ENCODE measurements at places on chromosomes 13 and 19. TPM values are rescaled to one million over a fixed set of nuclear protein-coding genes. Genes with fewer than 3 reads are reported as not detected.

DNA sequence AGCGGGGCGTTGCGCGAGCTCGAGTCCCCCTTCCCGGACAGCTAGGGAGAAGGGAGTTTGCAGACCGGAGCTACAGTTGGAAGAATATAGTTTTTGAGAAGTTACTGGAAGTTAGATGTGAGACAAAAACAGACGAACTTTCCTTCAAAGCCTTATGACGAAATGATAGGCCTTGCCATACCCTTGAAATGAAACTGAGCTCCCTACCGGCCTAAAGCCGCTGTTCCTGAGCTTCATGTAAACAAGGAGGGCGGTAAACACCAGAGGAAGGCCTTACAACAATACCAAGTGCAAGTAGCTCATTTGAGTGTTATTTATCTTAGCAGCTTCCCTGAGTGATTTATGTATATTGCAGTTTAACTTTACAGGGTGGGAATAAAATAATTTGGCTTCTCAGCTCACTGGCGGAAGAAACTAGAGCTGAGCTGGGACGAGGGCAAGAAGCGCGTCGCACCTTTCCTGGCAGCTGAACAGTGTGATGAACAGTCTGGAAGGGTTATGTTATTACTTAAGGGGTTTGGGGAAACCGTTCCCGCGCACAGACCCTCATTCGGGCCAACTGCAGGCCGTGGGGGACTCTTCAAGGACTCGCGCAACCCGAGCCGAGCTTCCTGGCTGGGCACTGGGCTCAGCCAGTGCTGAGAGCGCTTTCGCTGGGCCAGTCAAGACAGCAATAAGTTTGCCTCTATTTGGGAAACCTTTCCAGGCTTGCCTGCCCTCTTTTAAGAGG lies 111.2 kb downstream of the KCNRG start:
- H3K36me3 ChIP-seq: no peaks in the 10 kb centered on the region
- H3K4me1 ChIP-seq: no peaks in the 10 kb centered on the region
- no peak for DNase-seq
- no peaks in the 10 kb centered on the region for H3K27me3 ChIP-seq

- no peaks in the 10 kb centered on the region for H3K4me1 ChIP-seq
- no peaks in the 10 kb centered on the region for H3K36me3 ChIP-seq
- no peak overlapping the region for H3K27ac ChIP-seq
- H3K4me3 ChIP-seq: no peak overlapping the region
- DNase-seq: no peak
Observed at GRCh38 chr19:7655581-7655980, 13.3 kb upstream of the RETN start.

Gene MEIS3
- 9.2 TPM for total RNA-seq

GRCh38 chr19:39497996-39498797 lies 550 bp upstream of the DLL3 start:
- H3K27me3 ChIP-seq: peaks cover 4% of the 10 kb centered on the region
- H3K4me3 ChIP-seq: peak overlapping the region; percentile 25
- DNase-seq: no peak
- H3K4me1 ChIP-seq: no peaks in the 10 kb centered on the region
- H3K36me3 ChIP-seq: no peaks in the 10 kb centered on the region

DNA sequence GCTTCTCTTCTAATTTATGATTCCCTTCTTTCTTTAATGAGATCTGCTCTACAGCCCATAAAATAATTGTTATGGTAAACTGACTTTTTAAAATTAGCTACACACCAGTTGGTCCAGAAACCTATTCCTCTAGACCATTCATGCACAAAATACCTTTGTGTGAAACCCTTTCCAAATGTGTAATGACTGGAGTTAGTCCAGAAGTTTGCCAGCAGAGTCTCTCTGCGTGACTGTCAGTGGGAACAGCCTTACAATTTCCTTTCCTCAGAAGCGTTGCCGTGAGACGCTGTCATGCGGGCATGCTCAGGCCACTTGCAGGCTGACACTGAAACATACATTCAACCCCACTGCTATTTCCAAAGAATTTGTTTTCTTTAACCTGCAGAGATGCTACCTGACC lies 965.2 kb downstream of the PCDH9 start:
- no peak for DNase-seq
- H3K4me3 ChIP-seq: no peak overlapping the region
- no peak overlapping the region for H3K27ac ChIP-seq
- H3K27me3 ChIP-seq: no peaks in the 10 kb centered on the region
- H3K36me3 ChIP-seq: no peaks in the 10 kb centered on the region

Gene GJA3
- total RNA-seq: 8.5 TPM

DNA sequence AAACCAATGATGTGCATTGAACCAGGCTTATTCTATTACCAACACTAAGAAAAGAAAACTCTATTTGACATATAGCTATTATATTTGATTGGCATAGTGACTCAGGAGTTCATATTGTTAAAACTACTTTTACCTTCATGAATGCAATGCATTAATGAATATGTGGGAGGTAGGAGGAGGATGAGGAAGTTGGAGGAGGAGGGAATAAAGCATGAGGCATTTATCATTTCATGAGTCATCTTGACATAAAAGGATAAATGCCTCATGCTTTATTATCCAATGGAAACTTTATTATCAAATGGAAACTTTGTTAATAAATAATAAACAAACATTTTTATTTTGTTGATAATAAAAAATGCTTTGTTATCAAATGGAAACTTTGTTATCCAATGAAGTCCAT lies 116.5 kb downstream of the SPRY2 start:
- no peak for DNase-seq
- no peak overlapping the region for H3K4me3 ChIP-seq
- H3K36me3 ChIP-seq: no peaks in the 10 kb centered on the region
- no peaks in the 10 kb centered on the region for H3K27me3 ChIP-seq
- no peak overlapping the region for H3K27ac ChIP-seq

Gene GPR108
- 40.3 TPM for total RNA-seq

Gene LAIR1
- total RNA-seq: 4.2 TPM

GRCh38 chr13:112947796-112948195 lies 21.2 kb upstream of the MCF2L start:
- no peak overlapping the region for H3K4me3 ChIP-seq
- H3K4me1 ChIP-seq: no peaks in the 10 kb centered on the region
- no peak for DNase-seq
- H3K27me3 ChIP-seq: no peaks in the 10 kb centered on the region

- no peaks in the 10 kb centered on the region for H3K27me3 ChIP-seq
- H3K4me3 ChIP-seq: no peak overlapping the region
- no peaks in the 10 kb centered on the region for H3K4me1 ChIP-seq
Observed at GRCh38 chr13:73590795-73591194, 532.0 kb downstream of the KLF5 start.

DNA sequence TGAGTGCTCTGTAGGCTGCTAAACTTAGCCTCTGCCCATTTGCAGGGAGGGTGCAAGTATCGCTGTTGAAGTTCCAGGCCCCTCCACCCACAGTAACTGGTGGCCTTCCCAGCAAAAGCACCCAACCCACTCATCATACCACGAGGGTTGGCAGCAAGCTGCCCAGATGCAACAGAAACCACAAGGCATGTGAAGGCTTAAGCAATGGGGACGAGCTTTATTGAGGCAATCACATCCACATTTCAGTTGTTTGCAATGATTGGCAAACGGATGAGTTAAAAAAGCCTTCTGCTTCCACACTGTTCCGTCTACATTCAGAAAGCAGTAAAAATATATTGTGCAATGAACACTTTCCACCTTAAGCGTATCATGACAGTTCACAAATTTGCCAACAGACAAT lies 10.3 kb downstream of the GJB6 start:
- no peak overlapping the region for H3K27ac ChIP-seq
- no peak for DNase-seq
- no peaks in the 10 kb centered on the region for H3K4me1 ChIP-seq

DNA sequence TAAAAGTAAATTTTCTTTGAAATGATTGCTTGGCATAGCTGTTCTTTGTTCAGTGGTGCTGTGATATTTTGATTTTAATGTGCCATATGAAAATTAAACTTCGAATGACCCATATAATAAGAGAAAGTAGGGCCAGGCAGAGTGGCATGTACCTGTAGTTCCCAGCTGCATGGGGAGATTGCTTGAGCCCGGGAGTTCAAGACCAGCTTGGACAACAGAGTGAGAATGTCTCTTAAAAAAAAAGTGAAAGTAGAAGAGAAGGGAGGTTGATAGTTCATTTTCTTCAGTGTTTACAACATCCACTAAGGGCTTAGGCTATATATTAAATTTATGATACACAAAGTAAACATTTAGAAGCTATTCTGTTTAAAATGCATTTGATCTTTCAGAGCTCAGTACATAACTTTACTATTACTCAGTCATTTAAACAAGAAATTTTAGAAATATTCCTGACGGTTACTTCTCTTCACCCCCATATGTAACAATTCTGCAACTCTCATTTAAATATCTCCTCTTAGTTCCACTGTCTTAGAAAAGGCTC lies 17.2 kb upstream of the RFC3 start:
- DNase-seq: no peak
- no peaks in the 10 kb centered on the region for H3K27me3 ChIP-seq
- H3K27ac ChIP-seq: no peak overlapping the region
- no peaks in the 10 kb centered on the region for H3K36me3 ChIP-seq
- no peaks in the 10 kb centered on the region for H3K4me1 ChIP-seq
- no peak overlapping the region for H3K4me3 ChIP-seq

DNA sequence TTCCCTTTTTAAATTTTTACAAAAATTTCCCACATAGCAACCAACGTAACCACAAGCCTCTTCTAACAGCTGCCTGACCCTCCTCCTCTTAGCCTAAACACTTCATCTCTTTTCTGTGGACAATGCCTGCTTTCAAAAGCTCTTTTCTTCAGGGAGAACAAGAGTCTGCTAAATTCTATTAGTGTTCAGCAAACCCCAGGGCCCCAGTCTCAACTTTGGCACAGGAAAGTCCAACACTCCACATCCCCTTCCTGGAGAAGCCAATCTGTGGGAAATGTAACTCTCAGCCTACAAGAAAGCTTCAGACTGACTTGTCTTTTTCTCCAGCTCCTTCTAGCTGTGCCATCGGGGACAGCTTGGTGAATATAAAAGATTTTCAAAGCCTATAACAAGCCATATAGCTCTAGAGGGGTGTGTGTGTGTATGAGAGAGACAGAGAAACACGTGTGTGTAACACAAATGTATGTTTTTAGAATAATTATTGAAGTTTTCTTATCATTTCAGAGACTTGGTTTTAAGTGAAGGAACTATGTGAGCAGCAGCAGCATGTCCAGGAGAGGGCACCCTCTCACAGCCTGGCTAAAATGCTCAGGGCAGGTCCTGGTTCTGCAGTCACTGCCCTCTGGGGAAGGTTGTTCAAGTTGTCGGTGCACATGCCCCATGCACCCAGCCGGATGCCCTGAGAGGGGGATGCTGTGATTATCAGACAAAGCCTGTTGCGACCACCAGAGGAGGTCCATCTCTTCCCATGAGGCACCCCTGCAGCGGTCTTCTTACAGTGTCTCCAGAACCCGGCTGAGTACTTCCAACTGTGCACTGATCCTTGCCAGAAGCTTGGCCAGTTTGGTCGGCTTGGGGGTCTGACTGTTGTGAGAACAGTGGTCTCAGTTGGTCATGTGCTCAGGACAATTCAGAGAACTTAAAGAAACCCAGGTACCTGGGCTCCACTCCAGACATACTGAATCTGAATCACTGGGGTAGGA lies 34.4 kb downstream of the CCDC70 start:
- no peaks in the 10 kb centered on the region for H3K36me3 ChIP-seq
- DNase-seq: no peak
- H3K4me3 ChIP-seq: no peak overlapping the region
- H3K27ac ChIP-seq: no peak overlapping the region
- H3K4me1 ChIP-seq: no peaks in the 10 kb centered on the region

- no peaks in the 10 kb centered on the region for H3K36me3 ChIP-seq
- no peak overlapping the region for H3K4me3 ChIP-seq
- H3K27ac ChIP-seq: no peak overlapping the region
- no peak for DNase-seq
Observed at GRCh38 chr13:36395280-36395679, 37.0 kb upstream of the CCNA1 start.

DNA sequence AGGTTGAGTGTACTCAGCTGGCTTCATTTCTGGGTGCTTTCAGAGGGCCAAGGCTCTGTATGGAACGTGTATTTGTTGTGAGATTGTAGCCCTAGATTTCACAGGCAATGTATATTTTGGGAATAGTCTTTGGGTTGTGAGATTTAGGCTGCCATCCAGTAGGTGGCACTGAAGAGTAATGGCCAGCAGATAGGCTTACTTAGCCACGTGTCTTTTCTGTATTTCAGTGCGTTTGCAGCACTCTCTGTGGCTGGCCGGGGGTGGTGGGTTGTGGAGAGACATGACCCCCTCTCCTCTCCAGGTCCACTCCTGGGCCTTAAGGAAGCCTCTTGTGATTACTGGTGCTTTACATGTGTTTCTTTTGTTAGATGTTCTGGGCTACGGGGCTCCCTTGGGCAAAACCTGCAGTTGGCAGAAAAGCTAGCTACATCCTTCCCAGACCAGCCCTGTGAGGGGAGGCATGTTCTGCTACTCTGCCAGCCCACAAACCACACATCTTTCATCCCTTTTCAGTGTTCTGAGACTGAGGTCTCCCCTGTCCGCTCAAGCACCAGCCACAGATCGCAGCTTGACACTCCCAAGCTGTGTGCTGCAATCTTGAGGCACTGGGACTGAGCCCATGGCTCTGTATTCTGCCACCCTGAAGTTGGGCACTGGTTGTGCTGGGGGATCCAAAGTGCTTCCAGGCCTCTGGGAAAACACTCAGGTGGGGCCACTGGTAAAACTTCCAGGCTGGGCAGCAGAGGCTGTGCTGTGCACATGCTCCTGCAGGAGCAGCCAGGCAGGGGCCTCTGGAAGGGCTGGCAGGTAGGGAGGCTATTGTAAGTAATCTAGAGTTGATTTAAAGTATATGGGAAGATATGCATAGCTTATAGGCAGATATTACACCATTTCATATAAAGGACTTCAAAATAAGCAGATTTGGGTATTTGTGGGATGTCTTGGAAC lies 1096.8 kb upstream of the PCDH20 start:
- no peaks in the 10 kb centered on the region for H3K4me1 ChIP-seq
- no peaks in the 10 kb centered on the region for H3K27me3 ChIP-seq
- no peak overlapping the region for H3K27ac ChIP-seq
- no peak for DNase-seq
- no peaks in the 10 kb centered on the region for H3K36me3 ChIP-seq

Gene OLFM4
- not detected for total RNA-seq

Gene STARD13
- total RNA-seq: 23.3 TPM

DNA sequence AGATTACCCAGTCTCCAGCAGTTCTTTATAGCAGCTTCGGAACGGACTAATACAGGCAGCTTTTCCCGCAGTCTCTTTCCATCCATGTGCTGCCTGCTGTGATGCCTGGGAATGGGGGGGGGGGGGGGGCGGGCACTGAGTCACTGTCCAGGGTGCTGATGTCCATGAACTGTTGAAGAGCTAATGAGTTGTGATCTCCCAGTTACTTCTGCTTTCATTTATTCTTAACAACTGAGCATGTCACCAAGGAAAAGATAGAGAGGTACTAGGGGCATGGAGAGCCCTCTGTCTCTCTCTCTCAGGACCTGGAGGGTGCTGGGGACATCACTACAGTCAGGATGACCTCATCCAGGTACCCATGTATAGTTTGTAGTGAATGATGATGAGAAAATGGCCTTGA lies 20.3 kb upstream of the CEACAM1 start:
- H3K27me3 ChIP-seq: no peaks in the 10 kb centered on the region
- no peaks in the 10 kb centered on the region for H3K4me1 ChIP-seq
- H3K4me3 ChIP-seq: no peak overlapping the region
- no peak overlapping the region for H3K27ac ChIP-seq
- no peaks in the 10 kb centered on the region for H3K36me3 ChIP-seq

GRCh38 chr13:49421391-49421790 lies 22.5 kb downstream of the CAB39L start:
- DNase-seq: no peak
- no peak overlapping the region for H3K27ac ChIP-seq
- H3K27me3 ChIP-seq: no peaks in the 10 kb centered on the region
- H3K4me1 ChIP-seq: no peaks in the 10 kb centered on the region
